ENCODE measurements at places on chromosomes 11 and 22. TPM values are rescaled to one million over a fixed set of nuclear protein-coding genes. Genes with fewer than 3 reads are reported as not detected.

- H3K27me3 ChIP-seq = no peaks in the 10 kb centered on the region
- H3K36me3 ChIP-seq = no peaks in the 10 kb centered on the region
- no peak overlapping the region for H3K27ac ChIP-seq
- H3K4me1 ChIP-seq = no peaks in the 10 kb centered on the region
- no peak for DNase-seq
Observed at GRCh38 chr22:17738386-17739128, 35.7 kb downstream of the BID start.

GRCh38 chr11:2537896-2538724, 93.3 kb downstream of the KCNQ1 start:
- no peak for DNase-seq
- no peaks in the 10 kb centered on the region for H3K36me3 ChIP-seq
- H3K4me3 ChIP-seq = no peak overlapping the region
- peaks cover 17% of the 10 kb centered on the region for H3K4me1 ChIP-seq
- no peaks in the 10 kb centered on the region for H3K27me3 ChIP-seq

DNA sequence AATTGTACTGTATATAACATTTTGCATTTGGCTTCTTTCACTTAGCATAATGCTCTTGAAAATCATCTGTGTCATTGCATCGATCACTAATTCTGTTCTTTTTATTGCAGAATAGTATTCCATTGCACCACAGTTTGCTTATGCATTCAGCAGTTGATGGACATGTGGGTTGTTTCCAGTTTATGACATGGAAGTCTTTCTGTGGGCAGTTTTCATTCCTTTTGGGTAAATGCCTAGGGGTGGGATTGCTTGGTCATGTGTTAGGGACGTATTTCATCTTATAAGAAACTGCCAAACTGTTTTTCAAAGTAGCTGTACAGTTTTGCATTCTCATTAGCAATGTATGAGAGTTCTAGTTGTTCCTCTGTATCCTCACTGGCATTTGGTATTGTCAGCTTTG, 127.0 kb downstream of the HIPK3 start:
- peaks cover 28% of the 10 kb centered on the region for H3K27me3 ChIP-seq
- H3K36me3 ChIP-seq = no peaks in the 10 kb centered on the region
- DNase-seq = no peak
- no peak overlapping the region for H3K4me3 ChIP-seq

DNA sequence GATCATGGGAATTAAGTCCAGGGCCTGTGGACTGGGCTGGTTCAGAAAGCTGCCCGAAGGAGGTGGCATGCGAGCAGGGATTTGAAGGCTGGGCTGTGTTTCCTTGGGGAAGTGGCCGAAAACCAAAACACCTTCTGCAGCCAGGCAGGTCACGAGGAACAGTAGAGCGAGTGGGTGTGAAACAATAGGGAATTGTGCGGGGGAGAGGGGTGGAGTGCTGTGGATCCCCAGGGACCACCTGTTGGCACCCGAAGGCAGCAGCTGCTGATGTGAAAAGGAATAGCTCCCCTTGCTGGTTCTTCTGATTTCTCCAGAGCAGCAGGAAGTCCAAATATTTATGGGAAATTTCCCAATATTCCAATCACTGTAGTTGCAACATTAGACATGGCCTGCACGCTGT, 24.6 kb downstream of the TP53I11 start:
- no peak overlapping the region for H3K4me3 ChIP-seq
- no peaks in the 10 kb centered on the region for H3K4me1 ChIP-seq
- no peak overlapping the region for H3K27ac ChIP-seq

GRCh38 chr11:76218449-76219178, 12.3 kb upstream of the WNT11 start:
- no peak overlapping the region for H3K4me3 ChIP-seq
- H3K27ac ChIP-seq = no peak overlapping the region
- no peak for DNase-seq
- no peaks in the 10 kb centered on the region for H3K4me1 ChIP-seq
- no peaks in the 10 kb centered on the region for H3K36me3 ChIP-seq

Gene F2
- total RNA-seq = 79.7 TPM

All from hepatocyte (in vitro differentiated cells).